ENCODE measurements at places on chromosomes 4 and X.
A peak's percentile ranks its signal among the peaks of the same experiment; 100 is the strongest.

DNA sequence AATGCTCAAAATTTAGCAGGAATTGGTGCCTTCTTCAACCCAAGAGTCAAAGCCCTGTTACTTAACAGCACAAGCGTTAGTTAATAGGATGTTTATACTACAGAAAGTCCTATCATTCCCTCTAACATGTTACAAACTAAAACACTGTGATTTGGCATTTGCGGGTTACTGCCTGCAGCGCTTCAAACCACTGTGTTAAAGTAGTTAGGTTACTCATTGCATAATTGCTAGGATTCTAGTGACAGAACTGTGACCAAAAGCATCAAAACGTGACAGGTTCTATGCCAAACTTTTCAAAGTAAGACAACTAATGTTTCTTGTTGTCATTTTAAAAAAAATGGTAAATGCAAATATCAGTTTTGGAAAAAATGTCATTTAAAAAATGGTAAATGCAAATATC lies 442.8 kb upstream of the ZFP42 start:
- DNase-seq, result no peak

DNA sequence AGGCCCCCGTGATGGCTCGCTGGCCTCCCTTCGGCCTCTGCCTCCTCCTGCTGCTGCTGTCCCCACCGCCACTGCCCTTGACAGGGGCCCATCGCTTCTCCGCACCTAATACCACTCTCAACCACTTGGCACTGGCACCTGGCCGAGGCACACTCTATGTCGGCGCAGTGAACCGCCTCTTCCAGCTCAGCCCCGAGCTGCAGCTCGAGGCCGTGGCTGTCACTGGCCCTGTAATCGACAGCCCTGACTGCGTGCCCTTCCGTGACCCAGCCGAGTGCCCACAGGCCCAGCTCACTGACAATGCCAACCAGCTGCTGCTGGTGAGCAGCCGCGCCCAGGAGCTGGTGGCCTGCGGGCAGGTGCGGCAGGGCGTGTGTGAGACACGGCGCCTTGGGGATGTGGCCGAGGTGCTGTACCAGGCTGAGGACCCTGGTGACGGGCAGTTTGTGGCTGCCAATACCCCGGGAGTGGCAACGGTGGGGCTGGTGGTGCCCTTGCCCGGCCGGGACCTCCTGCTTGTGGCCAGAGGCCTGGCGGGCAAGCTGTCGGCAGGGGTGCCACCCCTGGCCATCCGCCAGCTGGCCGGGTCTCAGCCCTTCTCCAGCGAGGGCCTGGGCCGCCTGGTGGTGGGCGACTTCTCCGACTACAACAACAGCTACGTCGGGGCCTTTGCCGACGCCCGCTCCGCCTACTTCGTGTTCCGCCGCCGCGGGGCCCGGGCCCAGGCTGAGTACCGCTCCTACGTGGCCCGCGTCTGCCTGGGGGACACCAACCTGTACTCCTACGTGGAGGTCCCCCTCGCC lies 3.0 kb downstream of the PLXNB3 start:
- no peak for DNase-seq

DNA sequence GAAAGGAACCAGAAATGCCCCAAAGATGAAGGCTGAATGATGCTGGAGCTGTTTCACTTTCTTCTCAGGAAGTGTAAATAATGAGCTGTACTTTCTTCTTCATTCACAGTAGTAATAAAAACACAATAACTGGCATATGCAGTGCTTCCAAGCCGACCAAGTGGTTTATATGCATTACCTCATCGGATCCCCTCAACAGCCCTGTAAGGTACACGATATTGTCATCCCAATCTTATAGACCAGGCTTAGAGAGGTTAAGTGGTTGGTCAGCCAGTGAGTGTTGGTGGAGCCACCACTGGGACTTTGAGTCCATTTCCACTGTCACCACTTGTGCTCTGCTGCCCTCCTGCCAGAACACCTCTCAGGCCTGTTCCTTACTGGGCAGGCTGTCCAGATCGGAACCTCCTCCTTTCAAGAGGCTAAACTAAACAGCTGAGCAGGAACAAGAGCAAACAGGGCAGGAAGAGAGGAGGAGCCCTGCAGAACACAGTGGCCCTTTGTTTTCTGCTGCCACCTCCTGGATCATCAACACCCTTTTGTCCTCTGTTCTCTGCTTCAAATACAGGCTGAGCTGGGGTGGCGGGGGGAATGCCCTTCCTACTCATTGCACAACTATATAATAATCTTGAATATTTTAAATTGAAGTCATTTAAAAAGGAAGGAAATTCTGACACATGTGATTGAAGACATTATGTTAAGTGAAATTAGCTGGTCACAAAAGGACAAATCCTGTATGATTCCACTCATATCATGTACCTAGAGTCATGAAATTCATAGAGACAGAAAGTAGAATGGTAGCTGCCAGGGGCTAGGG lies 112.5 kb upstream of the ATP6AP2 start:
- peak; percentile 8 for DNase-seq

DNA sequence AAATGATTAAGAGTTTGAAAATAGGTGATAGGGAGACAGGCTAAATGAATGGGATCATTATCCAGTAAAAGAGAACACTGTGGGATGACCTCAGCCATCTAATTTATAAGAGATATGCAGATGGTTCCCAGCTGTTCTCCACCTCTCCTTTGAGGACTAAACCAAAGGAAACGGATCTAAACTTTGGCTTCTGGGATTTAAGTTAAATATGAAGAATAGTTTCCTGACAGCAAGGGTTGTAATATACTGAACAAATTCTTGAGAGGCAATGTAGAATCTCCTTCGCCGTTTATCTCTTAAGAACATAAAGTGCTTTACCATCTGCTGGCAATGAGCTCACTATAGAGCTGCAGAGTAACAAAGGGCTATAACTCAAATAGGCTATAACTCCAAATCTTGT lies 35.4 kb upstream of the HPGDS start:
- no peak for DNase-seq

DNA sequence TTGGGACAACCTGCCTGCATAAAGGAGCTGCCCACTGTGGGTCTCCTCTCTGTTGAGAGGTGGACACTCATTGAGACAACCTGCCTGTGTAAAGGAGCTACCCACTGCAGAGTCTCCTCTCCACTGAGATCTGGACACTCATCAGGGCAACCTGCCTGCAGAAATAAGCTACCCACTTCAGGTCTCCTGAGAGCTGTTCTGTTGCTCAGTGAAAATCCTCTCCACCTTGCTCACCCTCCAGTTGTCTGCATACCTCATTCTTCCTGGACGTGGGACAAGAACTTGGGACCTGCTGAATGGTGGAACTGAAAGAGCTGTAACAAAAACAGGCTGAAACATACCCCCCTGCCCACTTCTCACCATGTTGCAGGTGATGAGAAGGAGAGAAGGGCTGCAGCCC lies 59.9 kb upstream of the CDKN2AIP start:
- DNase-seq, result no peak

DNA sequence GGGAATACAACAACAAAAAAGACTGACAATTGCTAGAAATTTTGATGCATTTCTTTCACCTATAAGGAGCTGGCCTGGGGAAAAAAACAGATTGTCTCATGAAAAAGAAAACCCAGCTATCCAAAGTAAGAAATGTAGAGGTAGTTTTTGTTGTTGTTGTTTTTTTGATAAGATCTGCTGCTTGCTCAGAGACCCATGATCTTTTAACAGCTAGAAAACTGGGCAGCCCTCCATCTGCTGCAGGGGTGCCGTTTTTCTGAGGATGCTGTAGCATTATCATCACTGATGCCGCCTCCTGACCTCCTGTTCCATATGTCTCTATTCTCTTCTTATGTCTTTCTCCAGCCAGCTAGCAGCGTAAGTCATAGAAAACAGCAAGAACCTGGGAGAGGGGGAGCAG lies 98.3 kb downstream of the BMPR1B start:
- no peak for DNase-seq

DNA sequence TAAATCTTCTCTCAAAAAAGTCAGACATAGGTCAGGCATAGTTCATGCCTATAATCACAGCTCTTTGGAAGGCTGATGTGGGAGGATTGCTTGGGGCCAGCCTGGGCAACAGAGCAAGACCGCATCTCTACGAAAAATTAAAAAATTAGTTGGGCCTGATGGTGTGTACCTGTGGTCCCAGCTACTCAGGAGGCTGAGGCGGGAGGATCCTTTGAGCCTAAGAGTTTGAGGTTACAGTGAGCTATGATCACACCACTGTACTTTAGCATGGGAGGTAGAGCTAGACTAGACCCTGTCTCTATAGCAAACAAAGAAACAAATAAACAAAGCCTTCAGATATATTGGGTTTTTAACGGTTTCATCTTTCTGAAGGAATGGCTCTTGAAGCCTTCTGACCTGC lies 62.2 kb downstream of the DIPK2B start:
- no peak for DNase-seq

DNA sequence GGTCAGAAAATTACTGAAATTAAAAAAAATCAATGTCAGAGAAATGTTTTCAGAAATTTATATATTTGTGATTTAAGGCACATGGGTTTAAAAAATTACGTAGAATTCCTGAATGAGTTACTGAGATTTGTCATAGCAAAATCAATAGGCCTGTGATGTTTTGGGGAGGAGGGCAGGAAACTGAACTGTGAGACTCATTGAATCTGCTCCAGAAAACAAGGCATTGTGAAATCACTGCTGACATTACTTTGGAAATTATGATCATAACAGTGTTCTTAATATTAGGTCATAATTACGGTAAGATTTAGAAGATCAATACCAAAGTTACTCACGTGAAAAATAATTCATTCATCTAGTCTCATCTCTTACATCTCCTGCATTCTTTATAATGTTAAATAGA lies 5.3 kb downstream of the FGF5 start:
- no peak for DNase-seq

DNA sequence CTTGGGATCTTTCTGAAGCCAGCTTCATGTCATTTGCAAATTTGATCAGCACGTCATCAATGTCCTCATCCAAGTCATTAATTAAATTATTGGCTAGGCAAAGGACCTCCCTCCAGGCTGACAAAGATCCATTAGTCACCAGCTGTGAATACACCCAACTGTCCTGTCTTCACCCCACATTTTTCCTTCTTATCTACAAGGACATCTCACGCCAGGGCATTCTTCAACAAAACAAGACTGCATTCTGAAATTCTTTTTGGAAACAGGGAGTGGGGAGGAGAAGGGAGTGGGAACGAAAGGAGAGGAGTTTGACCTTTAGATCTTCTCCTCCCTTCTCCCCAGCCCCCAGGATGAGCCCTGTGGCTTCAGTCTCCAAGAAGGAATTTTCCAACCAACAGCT lies 32.7 kb downstream of the NLGN3 start:
- DNase-seq, result no peak

DNA sequence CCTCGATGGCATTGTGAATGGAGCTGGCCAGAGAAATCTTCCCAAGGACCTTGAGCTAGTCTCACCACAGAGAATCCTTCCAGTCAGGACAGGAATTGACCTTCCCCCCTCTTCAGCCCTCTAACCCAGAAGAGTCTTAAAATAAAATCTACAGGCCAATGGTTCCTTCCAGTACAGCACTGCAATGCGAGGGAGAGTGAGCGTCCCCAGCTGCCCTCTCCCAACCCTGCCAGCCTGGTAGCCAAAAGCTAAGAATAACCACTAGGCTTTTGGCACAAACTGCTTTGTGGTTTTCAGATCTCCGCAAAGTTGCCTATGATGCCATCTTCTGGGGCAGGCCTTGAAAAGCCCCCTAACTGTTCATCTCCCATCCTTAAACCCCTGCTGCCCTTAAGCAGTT lies 175.1 kb downstream of the AR start:
- DNase-seq, result no peak

DNA sequence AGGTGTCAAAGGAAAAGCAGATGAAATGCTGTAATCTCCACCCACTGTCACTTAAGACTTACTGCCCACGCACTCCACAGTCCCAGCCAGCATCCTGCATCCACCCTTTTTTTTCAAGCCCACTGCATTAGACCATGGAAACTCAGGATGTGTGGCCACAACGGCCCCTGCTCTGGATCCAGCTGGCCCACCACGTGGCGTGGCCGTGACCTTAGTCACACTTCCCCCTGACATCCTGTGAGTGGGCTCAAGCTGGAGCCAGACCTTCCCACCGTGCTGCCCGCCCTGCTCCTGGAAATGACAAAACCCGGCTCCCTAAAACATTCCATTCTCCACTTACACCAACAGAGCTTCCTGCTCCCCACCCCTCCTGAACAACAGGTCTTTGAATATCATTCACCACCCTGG lies 588.3 kb upstream of the DIPK2B start:
- DNase-seq, result no peak

DNA sequence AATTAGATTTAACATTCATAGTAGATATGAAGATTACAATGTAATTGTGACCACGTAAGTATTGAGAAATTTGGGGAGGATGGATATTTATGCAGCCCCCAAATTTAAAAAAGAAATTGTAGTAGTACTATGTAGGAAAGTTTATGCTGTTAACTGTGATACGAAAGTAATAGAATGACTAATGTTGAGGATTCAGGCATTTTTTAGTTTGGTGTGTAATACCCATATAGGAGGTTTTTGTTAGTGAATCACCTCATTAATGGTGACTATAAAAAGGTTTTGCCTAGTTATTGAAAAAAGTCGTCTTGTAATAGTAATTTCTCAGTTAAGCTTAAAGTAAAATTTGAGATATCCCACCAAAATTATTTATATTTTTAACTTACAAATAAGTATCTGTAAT lies 67.2 kb downstream of the SMARCAD1 start:
- no peak for DNase-seq

DNA sequence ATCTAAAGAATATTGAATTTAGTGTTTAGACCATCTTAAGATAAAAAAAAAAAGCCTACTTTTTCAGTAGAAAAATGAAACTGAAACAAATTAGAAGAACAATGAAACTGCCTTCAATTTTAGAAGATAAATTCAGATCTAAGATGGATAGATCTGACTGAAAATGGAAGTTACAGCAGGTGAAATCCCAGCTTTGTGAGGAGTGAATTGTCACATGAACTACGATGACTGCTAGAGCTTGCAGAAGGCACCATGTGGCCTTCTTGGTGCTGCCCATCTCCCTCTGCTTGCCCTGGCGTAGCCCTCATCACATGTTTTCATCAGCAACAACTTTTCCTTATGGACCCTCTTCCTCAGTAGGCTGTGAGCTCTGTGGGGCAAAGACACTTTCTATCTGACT lies 51.4 kb upstream of the EMCN start:
- DNase-seq, result no peak

DNA sequence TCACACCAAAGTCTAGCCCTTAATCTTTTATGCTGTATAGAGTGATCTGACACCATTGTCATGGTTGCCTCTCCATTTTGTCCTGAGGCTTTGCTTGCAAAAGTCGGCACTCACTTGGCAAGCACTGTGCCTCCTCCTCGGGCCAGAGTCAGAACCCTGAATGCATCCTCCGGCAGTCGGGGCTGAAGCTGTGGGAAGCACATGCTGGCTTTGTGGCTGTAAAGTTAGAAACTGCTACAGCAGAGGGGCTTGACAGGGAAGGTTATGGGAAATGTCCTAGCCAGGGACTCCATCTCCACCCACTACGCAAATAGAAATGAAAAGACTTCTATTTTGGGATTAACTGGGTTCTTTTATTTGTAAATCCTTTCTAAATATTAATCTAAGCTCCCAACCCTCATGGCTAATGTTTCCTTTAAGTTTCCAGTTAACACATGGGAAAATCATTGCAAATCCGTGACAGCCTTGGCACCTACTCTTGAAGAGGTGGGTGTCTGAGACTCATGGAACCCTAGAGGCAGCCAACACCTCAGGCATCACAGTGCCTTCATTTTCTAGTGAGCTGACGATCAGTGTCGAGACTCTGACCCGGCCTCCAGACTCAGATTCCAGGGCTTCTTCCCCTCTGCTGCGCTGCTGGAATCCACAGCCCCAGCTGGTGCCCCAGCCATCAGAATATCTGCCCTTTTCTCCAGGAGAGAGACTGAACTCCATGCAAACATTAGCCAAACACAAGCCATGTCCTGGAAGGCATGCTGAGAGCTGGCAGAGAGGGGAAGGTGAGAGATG lies 7.9 kb upstream of the CLDN24 start:
- no peak for DNase-seq

GRCh38 chr4:78557841-78558240 lies 6.3 kb downstream of the ANXA3 start:
- DNase-seq, result no peak

Data from stimulated activated CD4-positive, alpha-beta T cell treated with anti-CD3 and anti-CD28 coated beads, Interleukin-4, amount 100 ng/mL, for 48 hours (primary cell).